Fibroblast of skin of left quadriceps (primary cell): ENCODE measurements at places on chromosomes 12 and 14.
A peak's percentile ranks its signal among the peaks of the same experiment; 100 is the strongest.

- DNase-seq = no peak
These were observed 8.5 kb upstream of the PLEKHH1 start for GRCh38 chr14:67524634-67524963.

DNA sequence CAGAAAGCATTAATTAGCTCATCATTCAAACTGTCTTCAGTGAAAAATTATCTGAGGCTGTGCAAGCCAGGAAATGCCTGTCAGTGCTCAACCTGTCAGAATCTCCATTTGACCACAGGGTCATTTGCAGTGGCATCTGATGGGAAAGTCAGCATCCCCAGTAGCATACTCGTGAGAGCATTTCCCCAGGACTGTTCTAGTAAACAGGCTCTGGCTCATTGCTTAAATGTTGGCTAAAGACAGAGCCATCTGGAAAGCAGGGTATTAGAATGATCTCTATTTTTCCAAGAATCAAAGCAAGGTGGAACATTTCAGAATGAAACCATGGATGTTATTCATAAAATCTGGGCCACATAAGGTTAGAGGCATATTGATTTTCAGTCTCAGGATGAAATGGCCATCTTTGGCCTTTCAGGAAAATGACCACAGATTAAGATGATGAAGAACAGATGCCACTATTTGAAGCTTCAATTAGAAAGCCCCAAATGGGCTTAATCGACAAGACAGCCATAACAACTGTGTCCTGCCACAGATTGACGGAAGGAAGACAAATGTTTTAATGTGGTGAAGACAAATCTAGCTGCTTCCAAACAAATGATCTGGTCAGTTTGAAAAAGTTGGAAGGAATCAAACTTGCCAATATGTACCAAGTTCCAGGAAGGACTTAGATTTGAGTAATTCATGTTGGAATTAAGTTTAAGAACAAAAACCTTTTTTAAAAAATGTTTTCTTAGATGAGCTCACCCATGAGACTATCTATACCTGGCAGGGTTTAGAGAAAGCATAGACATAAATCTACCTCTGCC lies 94.0 kb upstream of the FAR2 start:
- no peak for DNase-seq

- no peak for DNase-seq
These were observed 109.8 kb upstream of the BCAT1 start for GRCh38 chr12:25058658-25059058.

DNA sequence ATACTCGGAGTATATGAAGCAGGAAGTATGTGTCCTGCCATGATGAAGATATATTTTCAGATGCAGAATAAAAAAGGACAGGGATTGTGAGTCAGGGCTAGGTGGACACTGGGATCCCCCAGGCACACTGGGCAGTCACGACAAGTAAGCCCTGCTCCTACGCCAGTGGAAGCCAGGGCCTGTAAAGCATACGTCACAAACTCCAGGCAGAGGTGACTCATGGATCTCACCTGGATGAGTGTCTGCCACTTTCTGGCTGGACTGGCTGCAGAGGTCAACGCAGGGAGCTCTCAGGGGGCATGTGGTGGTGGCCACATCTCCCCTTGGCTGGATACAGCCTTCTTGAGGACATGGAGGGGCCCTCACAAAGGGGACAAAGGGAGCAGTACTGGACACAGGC lies 262.3 kb downstream of the GLT1D1 start:
- DNase-seq = no peak

- no peak for DNase-seq
These were observed 661.7 kb downstream of the VRK1 start for GRCh38 chr14:97458661-97459579.

- DNase-seq = no peak
These were observed 466.3 kb upstream of the ATP2B1 start for GRCh38 chr12:90174956-90175355.

- no peak for DNase-seq
These were observed 190.8 kb upstream of the C14orf180 start for GRCh38 chr14:104388541-104389325.

- DNase-seq = no peak
These were observed 2.0 kb upstream of the PIGH start for GRCh38 chr14:67602076-67602475.

DNA sequence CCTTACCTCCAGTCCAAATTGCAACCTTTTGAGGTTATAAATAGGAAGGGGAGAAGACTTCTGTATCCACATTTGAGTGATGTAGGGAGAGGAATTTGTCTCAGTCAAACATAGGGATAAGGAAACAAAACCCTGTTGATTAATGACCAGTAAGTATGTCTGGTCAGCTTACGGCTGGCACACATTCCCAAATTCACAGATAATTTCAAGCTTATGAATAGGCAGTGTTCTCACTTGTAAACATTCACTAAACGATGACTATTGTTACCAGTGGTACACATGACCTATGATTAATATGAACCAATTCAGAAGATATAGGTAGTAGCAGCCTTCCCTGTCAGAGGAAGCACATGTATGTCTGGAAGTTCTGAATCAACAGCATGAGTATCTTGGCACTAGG lies 33.0 kb upstream of the SLC5A8 start:
- DNase-seq = no peak

DNA sequence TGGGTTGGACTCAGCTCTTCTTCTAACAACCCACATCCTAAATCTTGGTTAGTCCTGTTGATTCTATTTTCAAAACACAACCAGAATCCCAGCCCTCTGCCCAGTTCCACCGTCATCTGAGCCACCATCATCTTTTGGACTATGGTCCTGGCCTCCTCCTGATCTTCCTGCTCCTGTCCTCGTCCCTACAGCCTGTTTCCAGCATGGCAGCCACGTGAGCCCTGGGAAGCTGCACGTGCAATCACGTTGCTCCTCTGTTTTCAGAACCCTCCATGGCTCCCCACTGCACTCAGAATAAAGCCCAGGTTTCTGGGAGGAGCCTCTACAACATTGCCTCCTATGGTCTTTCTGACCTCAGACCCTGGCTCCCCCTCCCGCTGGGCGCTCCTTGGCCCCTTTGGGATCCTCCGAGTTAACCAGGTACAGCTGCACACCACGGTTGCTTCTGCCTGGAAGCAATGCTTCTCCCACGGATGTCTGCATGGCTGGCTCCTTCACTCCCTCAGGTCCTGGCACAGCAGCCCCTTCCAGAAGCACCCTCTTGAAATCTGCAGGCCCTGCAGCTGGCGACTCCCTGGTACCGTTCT lies 44.5 kb downstream of the BEGAIN start:
- DNase-seq = no peak

DNA sequence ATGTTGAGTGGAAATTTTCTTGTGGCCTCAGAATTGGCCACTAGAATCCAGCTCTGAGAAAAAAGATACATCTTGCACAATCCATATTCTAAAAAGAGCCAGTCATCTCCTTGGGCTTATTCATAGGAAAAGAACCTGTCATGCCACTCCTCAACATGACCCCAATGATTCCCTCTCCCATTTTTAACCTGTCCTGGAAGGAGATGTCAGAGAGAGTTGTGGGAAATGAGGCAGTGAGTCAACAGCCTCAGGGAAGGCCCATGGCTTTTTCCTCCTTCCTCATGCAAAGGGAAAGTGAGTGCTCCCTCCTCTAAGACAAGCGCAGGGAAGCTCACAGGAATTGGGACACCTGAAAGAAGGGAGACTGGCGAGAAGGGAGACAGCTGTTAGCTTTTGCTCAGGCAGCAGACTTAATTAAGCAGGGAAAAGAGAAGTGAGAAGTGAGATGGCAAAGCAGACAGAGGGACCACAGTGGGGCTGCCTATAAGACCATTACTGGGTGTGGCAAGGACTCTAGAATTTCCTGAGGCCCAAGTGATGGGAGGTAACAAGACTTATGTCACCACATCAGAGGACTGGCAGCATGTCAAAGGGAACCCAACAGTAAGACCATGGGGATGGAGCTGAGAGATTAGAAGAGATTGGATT lies 10.2 kb upstream of the DHRS7 start:
- no peak for DNase-seq

DNA sequence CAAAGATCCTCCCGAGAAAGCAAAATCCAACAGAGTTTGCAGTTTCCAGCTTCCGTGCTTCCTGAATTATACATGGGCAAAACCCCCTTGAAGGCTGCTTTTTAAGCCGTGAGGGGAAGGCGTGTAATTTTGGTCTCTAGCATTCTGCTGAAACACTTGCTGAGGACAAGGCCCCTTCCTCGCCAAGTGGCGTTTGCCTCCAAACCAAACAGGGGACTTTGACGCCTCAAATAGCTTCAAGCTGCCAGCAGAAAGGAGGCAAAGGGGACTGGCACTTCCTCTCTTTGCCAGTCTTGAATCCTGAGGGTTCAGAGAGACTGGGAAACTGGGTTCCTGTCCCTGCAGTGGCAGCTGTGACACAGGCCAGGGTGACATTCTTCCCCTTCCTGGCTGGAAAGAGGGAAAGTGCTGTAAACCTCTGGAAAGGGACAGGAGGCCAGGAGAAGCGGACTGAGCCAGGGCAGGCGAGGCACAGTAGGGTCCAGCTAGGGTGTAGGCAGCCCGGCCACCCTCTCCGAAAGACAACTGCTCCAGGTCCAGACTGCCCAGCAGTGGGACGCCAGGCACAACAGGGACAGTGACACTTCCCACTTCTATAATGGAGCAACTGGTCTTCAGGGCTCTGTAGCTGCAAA lies 96.2 kb upstream of the MED13L start:
- no peak for DNase-seq

- DNase-seq = no peak
These were observed 10.7 kb downstream of the GPR19 start for GRCh38 chr12:12685305-12685704.

DNA sequence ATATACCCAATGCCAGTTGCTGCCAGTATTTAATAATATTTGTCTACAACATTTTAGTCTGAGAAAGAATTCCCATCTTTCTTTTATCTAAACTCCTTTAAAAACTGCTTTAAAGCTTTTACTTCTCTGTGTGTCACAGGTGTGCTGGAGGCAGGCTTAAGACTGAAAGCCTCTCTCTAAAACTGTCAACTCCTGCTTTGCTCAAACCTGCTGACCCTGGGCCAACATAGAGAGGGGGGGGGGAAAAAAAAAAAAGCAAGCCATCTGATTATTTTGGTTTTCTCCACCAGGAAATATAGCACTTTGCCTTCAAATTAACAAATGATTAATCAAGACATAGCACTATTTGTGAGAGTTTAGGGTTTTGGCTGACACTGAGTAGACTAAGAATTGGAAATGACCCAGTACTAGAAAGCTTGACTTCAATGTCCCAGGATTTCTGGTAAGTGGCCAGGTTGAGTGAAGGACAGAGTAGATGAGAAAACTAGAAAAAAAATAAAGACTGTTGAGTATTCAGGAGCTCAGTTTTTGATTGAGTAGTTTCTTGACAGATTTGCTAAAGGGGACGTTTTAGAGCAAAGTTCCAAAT lies 357.0 kb upstream of the FLRT2 start:
- DNase-seq = no peak

DNA sequence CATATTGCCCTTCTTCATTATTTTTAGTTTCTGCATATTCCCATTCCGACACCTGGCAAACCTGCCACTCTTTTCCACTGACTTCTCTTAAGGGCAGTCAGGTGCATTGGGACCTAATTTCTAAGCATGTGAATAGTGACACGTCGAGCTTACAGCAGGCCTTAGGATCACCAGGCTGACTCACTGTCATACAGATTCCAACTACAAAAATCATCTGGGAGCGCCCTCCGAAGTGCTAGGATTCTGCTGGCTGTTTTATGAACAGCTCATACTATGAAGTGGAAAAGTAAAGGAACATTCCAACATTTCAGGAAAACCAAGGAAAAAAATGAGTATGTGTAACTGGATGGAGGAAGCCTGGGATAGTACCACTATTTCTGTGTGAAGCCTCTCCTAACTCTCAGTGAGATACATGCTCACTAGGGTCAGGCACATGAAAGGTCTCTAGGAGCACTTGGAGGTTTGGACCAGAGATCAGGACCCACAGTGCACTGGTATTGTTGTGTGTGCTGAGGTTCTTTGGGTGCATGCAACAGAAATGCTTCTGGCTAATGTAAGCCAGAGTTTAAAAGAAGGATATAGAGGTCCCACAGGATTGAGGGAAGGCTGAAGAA lies 257.4 kb downstream of the ZFP36L1 start:
- DNase-seq = peak; percentile 84

DNA sequence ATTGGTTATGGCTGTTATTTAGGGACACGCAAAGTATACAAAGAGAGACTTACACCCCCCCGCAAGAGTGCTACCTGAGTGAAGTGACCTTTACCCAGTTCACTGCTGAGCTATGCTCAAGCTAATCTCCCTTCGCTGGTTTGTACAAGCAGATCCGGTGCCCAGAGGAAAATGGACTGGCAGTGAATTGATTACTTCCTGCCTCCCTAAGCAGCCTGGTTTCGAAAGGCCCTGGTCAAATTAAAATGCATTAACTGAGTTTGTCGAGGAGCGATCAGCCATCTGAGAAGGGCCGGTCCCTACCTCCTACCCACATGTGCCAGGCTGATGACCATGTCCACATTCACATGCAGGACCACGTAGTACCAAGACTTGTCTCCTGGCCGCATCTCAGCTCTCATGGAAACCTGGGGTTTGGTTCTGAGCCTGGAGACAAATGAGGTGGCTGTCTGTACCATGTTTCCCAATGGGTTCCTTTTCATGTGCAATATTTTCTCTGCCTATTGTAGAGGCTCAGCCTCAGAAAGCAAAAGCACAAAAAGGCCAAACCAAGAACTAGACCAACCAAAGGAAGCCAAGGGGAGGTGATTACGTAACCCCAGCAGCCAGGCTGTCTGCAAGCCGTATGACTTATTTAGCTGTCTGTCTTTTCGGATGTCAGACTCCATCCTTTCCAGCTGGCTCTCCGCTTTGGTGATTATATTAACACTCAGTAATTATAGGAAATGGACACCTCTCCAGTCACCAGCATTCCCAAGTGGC lies 284.7 kb upstream of the PWP1 start:
- DNase-seq = no peak

- no peak for DNase-seq
These were observed 28.5 kb upstream of the SRGAP1 start for GRCh38 chr12:63816031-63816430.

DNA sequence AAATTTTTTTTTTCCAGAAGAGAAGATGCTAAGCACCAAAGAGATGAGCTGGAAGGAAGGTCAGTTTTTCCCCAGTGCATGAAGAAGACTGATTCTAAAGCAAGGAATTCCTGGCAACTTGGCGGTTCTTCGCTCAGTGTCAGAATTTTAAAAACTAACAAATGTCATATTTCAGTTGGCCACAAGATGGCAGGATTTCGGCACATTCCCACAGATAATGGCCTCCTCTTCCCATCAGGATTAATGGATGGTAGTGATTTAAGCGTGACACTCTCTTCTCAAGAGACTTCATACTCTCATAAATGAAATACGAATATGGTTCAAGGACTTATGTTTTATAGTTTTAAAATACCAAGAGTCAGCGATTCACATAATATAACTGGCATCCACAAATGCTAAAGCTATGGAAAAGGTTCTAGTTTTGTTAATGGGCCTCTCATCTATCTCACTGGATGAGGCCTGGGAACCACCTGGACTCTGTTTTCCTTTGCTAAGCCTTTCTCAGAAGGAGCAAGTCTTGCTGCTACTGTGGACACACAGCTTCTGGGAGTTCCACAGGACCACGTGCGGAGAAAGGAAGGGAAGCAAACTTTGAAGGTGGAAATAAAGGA lies 46.1 kb upstream of the PTPRO start:
- DNase-seq = peak; percentile 16

GRCh38 chr12:6965026-6965661 lies 5.3 kb downstream of the PHB2 start:
- DNase-seq = peak; percentile 53
